ENCODE measurements at places on chromosomes 2 and 18.

GRCh38 chr2:32969444-32970162 is 22.9 kb downstream of the LTBP1 start:
- DNase-seq: no peak

- DNase-seq: no peak
Observed at GRCh38 chr2:169910109-169910799, 83.0 kb downstream of the UBR3 start.

DNA sequence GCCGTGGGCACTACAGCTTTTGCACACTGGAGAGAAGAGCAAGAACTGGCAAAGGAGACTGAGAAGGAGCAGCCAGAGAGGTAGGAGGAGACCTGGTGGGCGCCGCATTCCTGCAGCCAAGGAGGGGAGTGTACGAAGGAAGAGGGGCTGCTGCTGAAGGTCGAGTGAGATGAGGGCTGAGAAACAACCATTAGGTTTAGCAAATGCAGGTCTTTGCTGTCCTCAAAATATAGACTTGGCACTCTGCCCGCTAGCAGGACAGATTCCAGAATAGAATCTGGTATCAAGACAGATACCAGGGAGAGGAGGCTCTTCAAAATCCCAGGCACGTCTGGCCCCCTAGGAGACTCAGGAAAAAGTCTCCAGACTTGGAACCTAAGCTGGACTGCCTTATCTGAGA is 83.0 kb downstream of the TGOLN2 start:
- DNase-seq: no peak

DNA sequence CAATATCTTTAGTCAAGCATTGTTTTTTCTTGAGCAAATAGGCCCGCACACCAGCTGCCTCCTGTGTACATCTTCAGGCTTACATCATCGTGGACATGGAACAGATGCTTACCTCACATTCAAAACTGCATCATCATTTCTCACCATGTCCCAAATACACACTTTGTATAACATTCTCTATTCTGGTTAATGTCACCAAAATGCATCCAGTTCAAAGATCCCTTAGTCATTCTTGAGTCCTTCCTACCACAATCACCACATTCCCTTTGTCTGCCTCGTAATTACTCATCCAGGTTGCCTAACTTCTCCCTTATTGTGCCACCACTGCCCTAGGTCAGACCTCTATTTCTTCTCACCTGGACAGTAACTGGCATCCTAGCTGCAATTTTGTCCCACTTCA is 373.7 kb upstream of the GALNT5 start:
- no peak for DNase-seq

DNA sequence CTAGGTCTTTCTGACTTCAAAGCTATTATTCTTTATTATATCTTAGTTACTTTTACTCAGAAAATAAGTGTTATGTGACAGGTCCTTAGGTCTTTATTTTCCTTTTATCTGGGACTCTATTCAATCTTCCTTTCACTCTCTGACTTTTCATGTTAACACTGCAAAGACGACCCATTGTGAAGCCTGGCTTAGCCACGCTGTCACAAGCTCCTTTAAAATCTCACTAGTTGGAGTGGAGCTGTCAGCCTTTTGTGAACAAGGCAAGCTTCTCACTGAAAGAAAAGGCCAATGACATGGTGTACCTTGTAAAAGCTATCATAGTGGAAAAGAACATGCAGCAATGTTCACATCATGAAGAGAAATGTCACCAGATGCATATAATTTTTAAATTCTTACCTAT is 1130.7 kb upstream of the FAM98A start:
- no peak for DNase-seq
